ENCODE measurements at places on chromosomes 1 and 21.

DNA sequence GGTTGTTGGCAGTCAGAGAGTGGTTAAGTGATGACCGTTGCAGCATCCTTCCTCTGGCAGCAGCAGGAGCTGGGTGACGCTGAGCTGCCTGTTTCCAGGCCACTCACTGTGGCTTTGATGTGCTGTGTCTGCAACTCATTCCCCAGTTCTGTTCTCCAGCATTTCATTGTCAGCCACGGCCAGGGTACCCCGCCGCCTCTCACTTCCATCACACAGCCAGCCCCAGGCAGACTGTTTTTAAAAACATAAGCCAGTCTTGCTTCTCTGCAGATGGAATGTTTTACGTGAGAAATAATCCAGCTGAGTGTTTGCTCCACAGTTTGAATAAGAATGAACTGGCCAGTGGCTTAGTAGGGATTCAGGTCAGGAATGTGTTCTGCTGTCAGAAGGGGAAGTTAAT, 21.5 kb upstream of the ST6GALNAC3 start:
- peak; percentile 81 for DNase-seq

DNA sequence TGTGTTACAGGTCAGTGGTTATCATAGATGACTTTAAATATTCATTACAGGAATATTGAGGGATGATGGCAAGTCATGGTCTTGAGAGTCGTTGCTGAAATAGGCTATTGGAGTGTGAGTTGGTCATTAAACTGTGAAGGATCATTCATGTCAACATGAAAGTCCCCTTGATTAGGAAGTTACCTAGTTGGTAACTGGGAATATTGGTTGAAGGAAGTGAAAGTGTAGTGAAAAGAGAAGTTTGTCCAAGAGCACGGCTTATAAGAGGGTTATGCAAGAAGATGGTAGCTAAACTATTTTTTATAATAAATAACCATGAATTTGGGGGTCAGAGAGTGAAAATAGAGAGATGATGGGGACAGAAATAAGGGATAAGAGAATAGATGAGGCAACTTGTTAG, 16.9 kb downstream of the CRB1 start:
- DNase-seq = no peak

- DNase-seq = no peak
Observed at GRCh38 chr1:219938706-219939105, 10.3 kb upstream of the SLC30A10 start.

DNA sequence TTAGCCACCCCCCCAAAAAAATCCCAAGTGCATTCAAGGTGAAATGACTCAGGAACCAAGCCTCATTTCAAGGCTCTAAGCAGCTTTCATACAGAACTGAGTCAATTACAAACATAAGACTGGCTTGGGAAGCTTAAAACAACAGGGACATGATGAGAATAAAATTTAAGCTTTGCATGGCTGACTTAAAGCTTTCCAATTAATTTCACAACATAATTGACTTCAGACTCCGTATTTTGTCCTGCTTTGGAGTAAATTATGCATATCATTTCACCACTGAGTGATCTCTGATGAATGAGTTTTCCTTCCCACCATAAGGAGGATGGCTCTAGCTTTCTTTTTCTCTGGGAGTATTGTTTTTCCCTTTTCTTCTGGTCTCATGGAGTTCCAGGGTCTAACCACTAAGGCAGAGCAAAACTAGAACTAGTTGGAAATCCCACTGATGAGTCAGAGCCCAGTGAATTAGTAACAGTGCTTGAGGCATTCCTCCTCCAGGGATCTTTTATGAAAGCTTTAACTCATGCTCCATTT, 72.8 kb downstream of the XCL2 start:
- DNase-seq = no peak

GRCh38 chr1:201630582-201630981, 91.7 kb downstream of the NAV1 start:
- no peak for DNase-seq
